ENCODE measurements at places on chromosomes 16 and 17.
A peak's percentile ranks its signal among the peaks of the same experiment; 100 is the strongest.

DNA sequence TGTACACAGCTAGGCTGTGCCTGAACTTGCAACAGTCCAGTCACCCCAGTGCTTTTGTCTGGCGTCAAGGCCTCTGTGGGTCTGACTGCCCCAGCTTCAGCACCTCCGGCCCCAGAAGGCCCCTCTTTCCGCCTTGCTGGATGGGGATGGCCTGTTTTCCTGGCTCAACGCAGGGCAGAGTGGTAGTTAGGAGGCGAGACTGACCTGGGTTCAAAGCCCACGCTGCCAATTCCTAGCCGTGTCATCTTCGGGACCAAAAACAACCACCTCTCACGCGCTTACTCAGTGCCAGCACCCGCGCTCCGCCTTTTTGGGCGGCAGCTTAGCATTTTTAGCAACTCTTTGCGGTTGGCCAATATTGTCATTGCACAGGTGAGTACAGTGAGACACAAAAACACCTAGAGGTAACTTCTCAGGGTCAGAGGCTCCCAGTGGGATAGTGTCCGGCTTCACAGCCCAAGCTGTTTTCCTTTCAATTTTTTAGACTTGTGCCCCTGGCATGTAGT, 4.6 kb downstream of the MYBBP1A start:
- no peak for DNase-seq

DNA sequence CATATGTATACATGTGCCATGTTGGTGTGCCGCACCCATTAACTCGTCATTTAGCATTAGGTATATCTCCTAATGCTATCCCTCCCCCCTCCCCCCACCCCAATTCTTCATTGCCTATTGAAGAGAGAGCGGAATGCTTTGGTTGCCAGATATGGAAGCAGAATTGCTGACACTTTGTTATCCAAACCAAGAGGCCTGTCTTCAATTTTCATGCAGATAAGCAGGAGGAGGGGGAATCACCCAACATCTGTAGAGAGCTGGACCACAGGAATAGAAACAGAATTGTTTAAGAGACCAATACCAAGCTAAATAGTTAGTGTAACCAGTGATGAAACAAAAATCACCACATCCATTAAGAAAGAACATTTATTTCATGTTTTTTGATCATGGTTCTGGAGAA, 7.1 kb downstream of the ASPA start:
- peak; percentile 48 for DNase-seq

DNA sequence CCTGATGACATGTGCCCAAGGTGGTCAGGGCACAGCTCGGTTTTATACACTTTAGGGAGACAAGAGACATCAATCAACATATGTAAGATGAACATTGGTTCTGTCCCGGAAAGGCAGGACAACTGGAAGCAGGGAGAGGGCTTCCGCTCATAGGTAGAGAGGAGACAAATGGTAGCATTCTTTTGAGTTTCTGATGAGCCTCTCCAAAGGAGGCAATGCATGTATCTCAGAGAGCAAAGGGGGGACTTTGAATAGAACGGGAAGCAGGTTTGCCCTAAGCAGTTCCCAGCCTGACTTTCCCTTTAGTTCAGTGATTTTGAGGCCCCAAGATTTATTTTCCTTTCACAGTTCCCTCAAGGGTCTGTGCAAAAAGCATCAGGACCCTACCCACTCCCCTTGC, 172.4 kb upstream of the TNRC6C start:
- no peak for DNase-seq

GRCh38 chr17:83002118-83002805, 77.1 kb upstream of the METRNL start:
- DNase-seq: no peak

GRCh38 chr17:5237541-5238016, 2.9 kb upstream of the SCIMP start:
- DNase-seq: peak; percentile 83

- DNase-seq: no peak
Observed at GRCh38 chr17:20241855-20242254, 225.5 kb downstream of the LGALS9B start.

GRCh38 chr17:46974086-46974485, 5.0 kb downstream of the RPRML start:
- DNase-seq: no peak

- no peak for DNase-seq
Observed at GRCh38 chr17:68572138-68572842, 28.9 kb downstream of the FAM20A start.

DNA sequence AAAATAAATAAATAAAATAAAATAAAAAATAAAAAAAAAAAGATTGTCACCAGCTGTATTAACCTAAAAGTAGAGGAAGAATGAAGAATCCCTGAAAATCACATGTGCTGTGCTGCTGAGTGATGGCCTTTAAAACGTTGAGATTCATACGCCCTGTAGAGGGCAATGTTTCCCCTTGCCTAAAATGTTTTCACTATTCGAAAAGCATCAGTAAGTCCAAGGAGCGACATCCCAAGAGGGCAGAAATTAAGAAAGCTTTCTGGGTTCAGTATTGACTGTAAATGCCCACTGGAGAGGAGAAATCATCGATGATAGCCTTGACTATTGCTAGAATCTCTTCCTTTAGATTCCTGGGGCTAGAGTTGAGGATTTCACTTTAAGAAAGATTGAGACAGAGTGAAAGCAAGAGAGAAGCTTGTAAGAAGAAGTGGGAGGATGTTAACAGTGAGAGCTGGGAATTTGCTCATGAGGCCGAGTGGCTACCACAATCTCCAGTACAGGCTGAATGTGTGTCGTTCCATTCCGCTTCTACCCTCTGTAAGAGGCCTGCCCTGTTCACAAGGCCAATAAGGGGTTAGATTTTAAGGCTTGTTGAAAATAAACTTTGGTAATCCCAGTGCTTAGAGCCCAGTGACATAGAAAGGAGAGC, 170.8 kb upstream of the FAM20A start:
- no peak for DNase-seq

GRCh38 chr17:17491546-17491988, 4.6 kb downstream of the RASD1 start:
- no peak for DNase-seq

GRCh38 chr17:50924800-50925199, 58.6 kb upstream of the TOB1 start:
- DNase-seq: no peak

DNA sequence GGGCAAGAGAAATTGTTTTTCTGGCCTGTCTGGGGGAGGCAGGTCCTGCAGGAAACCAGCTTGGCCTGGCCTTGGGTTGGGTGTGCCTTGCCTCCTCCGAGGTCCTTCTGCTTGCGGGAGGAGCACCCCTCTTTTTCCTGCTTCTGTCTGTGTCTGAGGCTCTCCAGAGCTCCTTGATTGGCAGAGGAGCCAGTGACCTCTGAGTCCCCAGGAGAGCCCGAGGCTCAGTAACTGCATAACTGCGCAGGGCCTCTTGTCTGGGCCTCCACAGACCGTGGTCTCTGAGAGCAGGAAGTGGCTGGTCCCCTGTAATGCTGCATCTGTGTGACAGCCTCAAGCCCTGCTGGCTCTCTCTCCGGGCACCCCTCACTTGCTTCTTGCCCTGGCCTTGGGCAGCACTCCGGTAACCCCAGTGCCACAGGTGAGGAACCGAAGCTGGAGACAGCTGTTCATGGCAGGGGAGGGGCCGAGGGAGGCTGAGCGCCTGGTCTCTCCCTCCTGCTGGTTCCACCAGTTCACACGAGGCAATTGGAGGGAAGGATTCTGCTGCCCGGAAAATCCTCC, 1.6 kb downstream of the CAPN15 start:
- DNase-seq: no peak

DNA sequence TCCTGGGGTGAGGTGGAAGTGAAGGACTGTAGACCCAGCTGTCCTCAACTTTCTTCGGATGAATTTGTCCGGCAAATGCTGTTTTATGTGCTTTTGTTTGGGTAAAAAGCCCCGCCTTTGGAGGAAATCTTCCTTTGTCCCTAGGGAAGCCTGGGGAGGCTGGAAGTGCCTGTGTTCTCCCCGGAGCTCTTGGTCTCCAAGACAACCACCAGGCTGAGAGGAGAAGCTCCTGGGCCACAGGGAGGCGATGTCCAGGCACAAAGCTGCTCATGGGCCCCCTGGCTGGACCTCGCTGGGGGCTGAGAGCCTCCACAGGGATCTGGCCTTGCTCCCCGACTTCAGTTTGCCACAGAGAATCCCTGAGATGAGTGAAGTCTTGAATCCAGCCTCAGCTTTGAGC, 293.1 kb upstream of the N4BP1 start:
- DNase-seq: no peak

- no peak for DNase-seq
Observed at GRCh38 chr17:77385750-77386501, 245.2 kb downstream of the SEC14L1 start.

DNA sequence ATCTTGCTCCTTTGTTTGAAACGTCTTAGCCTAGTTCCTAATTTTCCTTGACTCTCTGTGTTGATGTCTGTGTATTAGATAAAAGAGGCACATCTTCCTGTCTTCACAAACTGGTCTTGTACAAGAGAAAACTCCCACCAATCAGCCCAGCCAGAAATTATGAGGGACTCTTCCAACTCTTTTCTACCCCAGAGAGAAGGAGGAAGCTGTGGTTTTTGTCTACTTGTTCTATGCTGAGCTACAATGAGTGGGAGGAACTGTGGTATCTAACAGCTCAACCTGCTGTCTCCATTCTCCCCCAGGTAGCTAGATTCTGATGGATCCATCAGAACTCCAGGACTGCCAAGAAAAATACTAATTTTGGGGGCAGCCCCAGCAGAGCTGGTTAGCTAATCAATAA, 392.5 kb downstream of the HS3ST3B1 start:
- DNase-seq: no peak

GRCh38 chr16:58948244-58948643, 214.1 kb upstream of the GOT2 start:
- no peak for DNase-seq

DNA sequence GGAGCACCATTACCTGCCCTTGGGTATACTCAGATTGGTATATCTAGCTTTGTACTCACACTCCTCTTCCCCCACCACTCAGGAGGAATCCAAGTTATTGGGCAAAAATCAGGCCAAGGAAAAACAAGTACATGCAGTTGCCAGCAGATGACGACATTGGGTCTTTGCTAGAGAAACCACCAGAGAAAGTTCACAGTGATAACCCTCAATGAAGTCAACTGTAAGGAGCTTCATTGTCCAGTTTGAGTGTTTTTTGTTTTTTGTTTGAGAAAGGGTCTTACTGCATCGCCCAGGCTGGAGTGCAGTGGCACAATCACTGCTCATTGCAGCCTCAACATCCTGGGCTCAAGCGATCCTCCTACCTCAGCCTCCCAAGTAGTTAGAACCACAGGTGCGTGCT, 34.6 kb upstream of the TOX3 start:
- peak; percentile 4 for DNase-seq

DNA sequence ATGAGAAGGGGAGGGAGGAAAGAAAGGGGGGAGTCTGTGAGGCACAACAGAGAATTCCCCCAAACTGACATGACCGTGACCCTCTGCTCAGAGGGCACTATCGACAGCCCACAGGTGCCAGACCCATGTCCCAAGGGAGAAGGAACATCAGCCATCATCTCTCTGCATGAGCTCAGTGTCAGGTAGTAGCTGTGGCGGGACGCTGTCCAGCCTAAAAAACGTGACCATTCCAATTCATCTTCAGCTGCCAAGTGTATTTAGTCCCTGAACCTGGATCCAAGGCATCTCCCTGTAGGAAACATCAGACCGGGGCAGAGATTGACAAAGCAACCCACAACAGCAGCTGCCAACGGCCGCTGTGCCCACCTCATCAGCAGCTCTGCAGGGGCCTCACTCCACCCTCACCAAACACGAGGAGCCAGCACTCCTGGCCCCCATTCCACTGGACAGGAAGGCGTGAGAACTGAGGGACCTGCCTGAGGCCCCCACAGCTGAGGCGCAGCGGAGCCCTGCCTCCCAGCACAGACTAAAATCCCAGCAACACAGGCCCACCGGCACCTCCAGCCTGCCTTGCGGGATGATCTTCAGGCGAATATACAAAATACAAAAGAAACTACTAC, 8.6 kb downstream of the TAF1C start:
- DNase-seq: no peak

DNA sequence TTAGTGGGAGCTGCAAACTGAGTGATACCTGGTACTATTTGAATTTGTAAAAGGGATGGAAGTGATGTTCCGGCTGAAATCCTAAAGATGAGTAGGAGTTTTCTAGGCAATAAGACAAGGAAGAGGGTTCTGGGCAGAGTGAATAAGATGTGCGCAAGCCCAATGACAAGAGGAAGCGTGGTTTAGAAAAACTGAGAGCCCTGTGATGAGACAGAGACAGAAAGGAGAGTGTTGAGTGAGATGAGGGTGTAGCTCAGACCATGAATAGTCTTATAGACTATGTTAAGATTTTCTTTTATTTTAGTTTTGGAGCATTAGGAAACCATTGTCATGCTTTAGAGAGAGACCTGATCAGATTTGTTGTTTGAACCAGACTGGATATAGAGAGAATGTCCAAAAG, 50.2 kb downstream of the COX10 start:
- no peak for DNase-seq

GRCh38 chr16:11072420-11073153, 128.2 kb downstream of the CLEC16A start:
- no peak for DNase-seq

DNA sequence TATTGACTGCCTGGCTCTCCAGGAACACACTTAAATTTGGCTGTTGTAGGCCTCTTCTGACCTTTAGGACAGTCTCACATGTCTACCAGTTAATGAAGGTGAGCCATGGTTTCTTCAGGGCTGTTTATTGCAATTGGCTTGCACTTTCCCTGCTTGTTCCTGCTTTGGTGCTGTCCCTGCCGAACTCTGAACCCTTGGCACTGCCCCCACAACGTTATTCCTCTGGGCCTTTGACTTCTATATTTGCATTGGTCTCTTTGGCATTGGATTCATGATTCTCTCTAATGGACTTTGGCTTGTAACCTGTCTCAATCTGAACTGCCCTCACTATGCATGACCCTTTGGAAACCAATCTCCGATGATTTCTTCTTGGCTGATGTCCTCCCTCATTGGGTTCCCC, 299.4 kb downstream of the UTP18 start:
- DNase-seq: no peak

DNA sequence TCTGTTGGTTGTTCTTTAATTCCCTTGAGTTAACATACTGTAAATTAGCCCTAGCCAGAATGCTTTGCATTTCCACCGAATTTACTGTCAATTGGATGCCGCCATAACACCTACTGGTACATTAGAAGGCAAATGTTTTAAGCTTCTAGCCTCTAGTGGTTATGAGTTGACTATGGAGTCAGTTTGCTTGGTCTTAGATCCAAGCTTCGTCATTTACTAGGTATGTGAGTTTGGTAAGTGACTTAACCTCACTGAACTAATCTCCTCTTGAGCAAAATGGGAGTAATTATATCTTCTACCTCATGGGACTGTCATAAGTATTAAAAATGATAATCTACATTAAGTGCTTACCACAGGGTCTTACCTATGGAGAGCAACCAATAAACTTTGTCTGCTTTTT, 20.4 kb upstream of the CDH11 start:
- no peak for DNase-seq

GRCh38 chr17:67911059-67911782, 85.0 kb downstream of the C17orf58 start:
- no peak for DNase-seq

DNA sequence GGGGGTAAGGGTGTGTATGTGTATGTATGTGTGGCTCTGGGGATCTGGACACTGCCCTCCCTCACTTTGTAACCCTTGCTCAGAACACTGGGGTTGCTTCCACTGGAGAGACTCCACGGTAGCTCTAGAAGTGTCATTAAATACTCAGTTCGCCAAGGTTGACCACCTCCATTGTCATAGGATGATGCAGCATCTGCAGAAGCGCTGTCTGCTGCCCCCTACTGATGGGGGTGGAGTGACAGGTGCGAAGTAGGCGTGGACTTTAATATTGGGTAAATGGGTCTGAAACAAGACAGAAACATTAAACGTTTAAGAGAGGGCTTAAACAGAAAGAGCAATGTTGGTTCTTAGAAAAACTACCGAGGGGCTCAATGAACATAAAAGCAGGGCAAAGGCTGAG, 35.5 kb upstream of the STAC2 start:
- no peak for DNase-seq

All from iPS DF 6.9 (cell line).